ENCODE measurements at places on chromosomes 7 and 10.

DNA sequence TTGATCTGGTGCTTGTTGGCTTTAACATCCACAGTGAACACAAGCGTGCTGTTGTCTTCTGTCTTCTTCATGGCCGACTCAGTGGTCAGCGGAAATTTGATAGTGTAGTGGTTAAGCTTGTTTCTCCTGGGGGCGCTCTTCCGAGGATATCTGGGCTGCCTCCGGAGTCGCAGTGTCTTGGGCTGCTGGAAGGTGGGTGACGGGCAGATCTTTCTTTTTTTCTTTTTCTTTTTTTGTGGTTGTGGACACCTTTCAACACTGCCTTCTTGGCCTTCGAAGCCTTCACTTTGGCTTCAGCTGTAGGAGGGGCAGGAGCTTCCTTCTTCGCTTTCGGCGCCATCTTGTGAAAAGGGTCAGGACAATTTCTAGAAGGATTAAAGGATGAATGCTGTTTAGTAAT is 23.8 kb upstream of the RPA3 start:
- DNase-seq: no peak

DNA sequence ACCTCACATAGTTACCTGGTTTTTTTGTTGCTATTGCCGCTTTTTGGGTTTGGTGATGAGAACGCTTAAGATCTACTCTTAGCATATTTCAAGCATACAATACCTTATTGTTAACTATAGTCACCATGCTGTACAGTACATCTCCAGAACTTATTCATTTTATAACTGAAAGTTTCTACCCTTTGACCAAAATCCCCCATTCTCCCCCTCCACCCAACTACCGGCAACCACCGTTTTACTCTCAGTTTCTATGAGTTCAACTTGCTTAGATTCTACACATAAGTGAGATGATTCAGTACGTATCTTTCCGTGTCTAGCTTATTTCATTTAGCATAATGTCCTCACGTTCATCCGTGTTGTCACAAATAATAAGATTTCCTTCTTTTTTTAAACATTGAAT is 86.7 kb upstream of the IL6 start:
- DNase-seq: no peak

DNA sequence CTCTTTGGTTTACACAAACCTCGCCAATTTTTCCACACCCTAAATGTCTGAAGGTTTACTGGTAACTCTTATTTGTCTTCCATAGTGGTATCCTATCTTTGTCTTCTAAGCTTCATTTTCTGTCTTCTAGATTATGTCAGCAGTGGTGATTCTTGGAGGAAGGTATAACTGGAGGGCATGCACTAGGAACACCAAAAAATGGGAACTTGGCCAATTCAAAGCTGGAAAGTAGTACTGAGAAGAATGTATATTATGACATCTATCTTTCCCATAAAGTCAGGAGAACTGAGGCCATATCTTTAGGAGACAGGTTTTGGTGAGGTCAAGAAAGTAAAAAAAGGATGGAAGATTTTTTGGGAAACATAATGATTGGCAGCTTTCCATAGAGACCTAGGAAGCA is 113.3 kb downstream of the CPEB3 start:
- DNase-seq: no peak

DNA sequence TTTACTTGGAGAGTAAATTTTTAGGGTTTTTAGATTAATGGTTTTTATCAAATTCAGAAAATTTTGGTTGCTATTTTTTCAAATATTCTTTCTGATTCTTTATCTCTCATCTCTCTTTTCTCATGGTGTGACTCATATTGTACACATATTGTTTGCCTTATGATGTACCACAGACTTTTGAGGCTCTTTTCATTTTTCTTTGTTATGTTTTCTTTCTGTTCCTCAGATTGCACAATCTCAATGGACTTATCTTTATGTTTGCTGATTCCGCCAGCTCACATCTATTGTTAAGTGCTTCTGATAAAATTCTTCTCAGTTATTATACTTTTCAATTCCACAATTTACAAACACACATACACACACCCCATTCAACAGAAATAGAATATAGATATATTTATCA is 168.2 kb upstream of the IGFBP3 start:
- no peak for DNase-seq

GRCh38 chr7:13988731-13989125 is 738 bp downstream of the ETV1 start:
- DNase-seq: no peak

DNA sequence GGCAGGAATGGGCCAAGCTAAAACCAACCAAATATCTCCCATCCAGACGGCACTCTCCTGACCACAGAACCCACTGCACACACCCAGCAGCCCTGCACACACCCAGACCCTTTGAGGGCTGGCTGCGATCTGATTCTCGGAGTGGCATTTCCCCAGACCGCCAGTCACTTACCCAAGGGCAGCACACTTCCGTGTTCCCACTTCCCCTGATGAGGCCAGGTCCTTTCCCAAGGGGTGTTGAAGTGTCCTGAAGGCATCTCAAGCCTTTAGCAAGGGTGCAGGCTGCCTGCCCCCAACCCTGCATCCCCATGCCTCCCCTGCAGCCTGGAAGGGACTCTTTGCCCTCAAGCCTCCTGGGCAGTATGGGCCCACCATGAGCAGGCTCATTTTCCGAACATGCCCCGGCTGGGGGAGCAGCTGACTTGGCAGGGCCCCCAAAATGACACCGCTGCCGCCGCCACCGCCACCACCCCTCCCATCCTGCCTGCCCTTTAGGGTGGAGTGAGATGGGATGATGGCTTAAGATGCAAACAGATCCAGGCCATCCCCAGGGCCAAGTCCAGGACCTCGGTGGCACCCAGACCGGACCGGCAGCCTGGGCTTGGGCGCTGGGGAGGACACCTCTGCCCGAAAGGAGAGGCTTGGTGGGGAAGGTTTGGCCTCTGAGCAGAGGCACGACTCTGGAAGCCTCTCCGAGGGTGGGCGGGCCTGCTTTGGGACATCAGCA is 159.8 kb downstream of the NRF1 start:
- no peak for DNase-seq

GRCh38 chr7:25739143-25739542 is 412.9 kb upstream of the NFE2L3 start:
- no peak for DNase-seq

- no peak for DNase-seq
Observed at GRCh38 chr7:66837007-66837406, 84.0 kb upstream of the TMEM248 start.

- no peak for DNase-seq
Observed at GRCh38 chr7:4051696-4052095, 630.4 kb upstream of the FOXK1 start.

GRCh38 chr7:138158739-138159528 is 82.7 kb downstream of the AKR1D1 start:
- no peak for DNase-seq

GRCh38 chr10:15603446-15604011 is 116.2 kb downstream of the ITGA8 start:
- DNase-seq: no peak

GRCh38 chr10:2935647-2936386 is 131.5 kb upstream of the PFKP start:
- DNase-seq: no peak
